ENCODE measurements at places on chromosomes 4 and X. TPM values are rescaled to one million over a fixed set of nuclear protein-coding genes. Genes with fewer than 3 reads are reported as not detected.

- no peak for DNase-seq
These were observed 83.8 kb downstream of the STOX2 start for GRCh38 chr4:183988874-183989273.

GRCh38 chr4:54227256-54228055, 1.6 kb upstream of the PDGFRA start:
- peak; percentile 80 for DNase-seq

GRCh38 chr4:42488554-42488953, 91.3 kb downstream of the SHISA3 start:
- no peak for DNase-seq

DNA sequence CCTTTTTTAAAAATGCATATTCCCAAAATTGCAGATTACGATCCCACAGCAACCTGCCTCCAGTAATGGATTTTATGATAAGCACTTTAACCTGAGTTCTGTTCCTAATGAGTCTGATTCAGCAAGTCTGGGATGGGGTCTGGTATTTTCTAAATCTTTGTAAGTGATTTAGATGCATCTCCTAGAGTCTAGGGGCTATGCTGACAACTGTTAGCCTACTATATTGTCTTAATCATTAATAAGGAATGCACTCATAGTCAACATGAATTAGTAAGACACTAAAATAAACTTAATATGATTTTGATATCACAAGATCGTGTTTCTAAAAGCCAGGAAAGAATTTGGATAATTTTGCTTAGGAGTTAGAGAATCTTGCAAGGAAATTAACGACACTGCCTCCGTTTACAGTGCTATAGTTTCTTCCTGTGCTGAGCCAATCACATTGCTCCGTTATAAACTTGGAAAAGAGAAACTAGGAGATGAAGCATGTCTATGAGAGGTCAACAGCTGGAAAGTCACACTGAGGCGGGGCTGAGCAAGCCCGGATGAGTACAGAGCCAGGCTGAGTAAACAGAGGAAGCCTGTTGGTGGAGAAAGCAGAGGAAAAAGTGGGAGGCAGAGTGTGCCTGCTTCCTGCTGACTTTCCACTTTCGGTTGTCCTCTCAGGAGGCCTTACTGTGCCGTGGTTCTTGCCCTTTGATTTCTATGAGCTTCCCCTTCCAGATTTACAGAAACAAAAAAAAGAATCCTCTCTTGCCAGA, 5.4 kb downstream of the SCARB2 start:
- peak; percentile 94 for DNase-seq

- no peak for DNase-seq
These were observed 19.3 kb downstream of the DMP1 start for GRCh38 chr4:87669373-87669772.

- peak; percentile 18 for DNase-seq
These were observed at the start of gene NSG1 for GRCh38 chr4:4386736-4387392. Gene NSG1, plus strand, starts transcription at chr4:4387102. Its CDS starts 528 bp downstream, at chr4:4387630.

- DNase-seq = no peak
These were observed 127.1 kb upstream of the SLC4A4 start for GRCh38 chr4:71211748-71212147.

DNA sequence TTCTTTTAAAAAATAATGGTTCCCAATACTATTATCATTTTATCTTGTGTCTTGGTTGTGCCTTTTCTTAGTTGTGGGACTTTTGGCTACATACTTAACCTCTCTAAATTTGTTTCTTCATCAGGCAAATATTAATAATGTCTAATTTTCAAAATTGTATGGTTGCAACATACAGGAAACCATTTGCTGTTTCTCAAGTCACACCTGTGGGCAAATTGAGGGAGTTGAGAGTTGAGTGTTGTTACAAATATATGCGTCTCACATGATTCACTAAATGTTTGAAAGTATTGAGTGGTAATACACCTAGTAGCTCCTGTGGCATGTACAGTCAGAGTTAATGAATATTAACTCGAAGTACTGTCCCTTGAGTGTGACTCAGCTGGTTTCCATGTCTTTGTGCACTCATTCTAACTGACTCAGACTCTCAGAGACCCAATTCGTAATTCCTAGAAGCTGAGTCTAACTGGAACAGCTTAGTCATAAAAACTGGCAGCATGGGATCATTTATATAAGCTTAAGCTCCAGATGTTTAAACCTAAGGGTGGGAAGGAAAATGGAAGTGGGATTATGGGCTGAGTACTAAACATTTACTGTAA, 802.4 kb downstream of the TRIML1 start:
- DNase-seq = peak; percentile 100

GRCh38 chr4:184907216-184907615, 81.4 kb upstream of the ACSL1 start:
- no peak for DNase-seq

DNA sequence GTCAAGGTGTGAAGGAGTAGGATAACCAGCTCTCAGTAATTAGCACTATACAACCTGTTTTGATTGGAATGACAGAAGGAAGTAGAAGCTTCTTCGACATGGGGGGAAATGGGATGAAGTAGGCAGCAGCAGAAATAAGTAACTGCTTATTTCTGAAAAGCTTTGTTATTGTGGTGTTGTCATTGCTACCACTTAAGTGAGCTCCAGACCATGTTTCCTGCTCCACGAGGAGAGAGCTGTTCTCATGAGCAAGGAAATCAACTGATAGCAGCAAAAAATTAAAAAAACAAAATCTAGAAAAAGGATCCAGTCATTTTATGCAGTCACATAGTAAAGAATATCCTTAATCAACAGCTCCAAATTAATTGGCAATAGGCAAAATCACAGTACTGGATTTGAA, 106.1 kb upstream of the TLL1 start:
- DNase-seq = no peak

DNA sequence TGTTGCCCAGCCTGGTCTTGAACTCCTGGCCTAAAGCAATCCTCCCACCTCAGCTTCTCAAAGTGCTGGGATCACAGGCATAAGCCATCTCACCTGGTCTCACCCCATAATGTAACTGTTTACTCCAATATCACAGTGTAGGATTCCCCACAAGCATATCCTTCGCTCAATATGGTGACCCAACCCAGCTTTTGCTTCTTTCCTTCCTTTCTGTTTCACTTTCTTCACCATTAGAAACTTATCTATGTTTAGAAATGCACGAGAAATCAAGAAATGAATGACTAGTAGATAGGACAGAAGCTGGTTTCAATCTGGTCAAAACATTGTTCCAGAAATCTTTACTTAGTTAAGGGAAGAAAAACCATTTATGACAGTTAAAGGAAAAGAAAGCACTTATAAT, 18.9 kb downstream of the TSPAN5 start:
- peak; percentile 19 for DNase-seq

DNA sequence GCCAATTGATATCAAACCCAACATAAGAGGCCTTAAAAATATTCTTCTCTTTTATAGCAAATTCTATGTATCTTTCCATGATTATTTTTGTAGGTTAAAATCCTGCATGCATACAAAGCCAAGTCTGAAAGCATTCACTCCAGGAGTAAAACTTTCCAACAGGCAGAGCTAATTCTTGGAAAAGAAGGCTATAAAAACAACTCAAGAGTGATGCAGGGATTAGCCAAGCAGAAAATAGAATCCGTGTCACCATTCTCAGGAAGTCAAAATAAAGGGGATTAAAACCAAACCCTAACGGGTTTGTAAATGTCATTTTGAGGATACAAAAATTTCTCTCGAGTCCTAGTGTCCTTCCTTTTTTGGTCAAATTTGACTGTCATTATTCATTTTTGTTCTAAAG, 412.4 kb downstream of the DMD start:
- DNase-seq = no peak

- peak; percentile 58 for DNase-seq
These were observed 26.1 kb upstream of the TMEM184C start for GRCh38 chr4:147591106-147591505.

The SPANXN3 gene
- total RNA-seq = not detected

The TMEM129 gene
- total RNA-seq = 6.6 TPM

The TMPRSS11E gene
- not detected for total RNA-seq

The TMSB4X gene
- total RNA-seq = 11,116 TPM

The LUZP4 gene
- total RNA-seq = not detected
